ENCODE measurements at places on chromosomes 5 and 9.

DNA sequence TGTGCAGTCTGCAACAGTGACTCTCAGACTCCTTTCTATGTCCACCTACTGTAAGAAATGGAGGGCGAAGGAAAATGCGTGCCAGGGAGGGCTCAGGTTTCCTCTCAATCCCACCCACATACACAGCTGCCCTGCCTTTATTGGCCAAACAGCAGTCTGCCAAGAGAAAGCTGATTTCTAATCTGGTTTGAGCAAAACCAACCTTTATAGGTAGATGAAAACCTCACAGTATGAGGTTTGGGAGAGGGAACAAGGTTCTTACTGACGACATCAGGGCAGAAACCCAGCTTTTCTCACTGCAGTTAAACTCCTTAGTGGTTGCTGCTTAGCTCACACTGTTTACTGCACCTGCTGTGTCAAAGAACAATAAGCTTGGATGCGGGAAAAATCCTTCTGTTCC, 152.3 kb upstream of the KLF9 start:
- no peak for DNase-seq

DNA sequence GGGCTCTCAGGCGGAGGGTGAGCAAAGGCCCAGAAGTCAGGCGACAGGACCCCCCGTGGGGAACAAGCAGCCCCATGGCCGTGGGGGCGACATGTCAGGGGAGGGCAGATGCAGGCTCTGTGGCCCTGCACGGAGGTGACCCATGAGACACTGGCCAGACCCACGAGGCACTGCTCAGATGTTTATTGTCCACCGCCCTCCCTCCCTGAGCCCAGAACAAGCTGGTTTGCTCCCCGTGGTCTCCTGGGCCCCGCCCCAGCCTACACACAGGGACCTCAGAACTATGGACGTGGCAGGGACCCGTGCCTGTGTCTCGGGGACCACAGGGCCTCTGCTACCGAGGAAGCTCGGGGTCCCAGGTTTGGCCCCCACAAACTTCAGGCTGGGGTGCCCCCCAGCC, 1.9 kb downstream of the FUT7 start:
- DNase-seq = no peak

- DNase-seq = no peak
These were observed 184.8 kb upstream of the RASEF start for GRCh38 chr9:83247732-83248131.

GRCh38 chr5:155530046-155530445, 516.5 kb downstream of the KIF4B start:
- no peak for DNase-seq

GRCh38 chr5:80189201-80189600, 66.6 kb downstream of the SERINC5 start:
- DNase-seq = no peak

DNA sequence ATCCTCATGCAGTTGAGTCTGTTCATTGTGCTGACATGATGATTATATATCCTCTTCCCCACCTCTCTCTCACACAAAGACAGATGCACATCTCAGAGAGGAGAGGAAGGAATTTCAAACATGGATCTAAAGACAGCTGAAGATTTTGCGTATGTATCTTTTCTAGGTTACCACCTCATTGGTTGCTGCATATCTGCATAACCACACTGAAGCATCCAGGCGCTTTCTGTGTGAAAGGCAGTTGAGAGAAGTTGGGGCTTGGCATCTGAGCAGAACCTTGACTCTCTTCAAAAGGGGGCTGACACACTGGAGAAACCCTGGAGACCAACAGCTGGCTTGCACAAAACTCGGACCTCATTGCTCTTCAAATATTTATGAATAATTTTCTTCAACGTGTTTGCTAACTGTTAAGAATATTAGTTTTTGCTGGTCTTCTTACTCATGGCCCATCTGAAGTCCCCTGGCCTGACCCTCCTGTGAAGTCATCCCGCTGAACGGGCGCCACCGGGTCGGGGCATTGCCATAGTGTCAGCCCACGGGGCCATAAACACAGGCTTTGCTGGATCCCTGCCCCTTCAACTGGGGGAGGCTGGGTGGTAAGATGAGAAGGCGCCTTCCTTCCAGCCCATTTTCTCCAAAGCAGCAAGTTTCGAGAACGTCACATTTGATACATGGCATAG, 593.2 kb upstream of the CLINT1 start:
- no peak for DNase-seq

DNA sequence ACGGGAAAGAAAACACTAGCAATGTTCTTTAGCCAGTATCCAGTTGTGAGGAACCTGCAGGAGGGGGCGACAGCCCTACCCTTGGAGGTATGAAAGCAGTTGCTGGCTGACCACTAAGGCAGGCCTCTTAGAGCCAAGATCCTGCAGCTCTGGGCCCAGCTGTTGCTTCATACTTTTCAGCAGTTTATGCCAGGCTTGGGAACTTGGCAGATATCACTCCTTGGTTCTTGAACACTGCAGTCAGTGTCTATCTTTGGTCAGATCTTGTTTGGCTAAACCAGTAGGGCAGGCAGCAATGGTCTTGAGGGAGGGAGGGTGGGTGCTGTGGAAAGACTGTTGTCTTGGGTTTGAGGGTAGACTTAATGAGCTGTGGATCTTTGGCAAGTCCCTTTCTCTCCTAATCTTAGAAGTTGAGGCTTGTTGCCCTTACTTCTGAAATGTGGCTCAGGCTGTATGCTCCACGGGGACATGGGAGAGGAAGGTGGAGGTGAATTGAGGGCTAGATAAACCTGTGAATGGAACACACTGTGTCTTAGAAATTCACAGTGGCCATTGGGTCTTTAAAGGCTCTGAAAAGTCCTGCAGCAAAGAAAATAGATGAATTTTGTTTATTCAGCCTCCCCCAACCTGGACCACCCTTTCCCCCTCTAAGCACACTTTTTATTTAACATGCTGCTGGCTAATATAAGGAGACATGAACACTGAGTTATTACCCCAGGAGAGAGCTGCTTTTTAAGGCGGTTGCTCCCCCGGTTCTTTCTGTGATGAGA, 37.5 kb downstream of the ZNF618 start:
- DNase-seq = no peak

- DNase-seq = peak; percentile 30
These were observed 4.1 kb downstream of the DNAJB5 start for GRCh38 chr9:34993502-34994259.

DNA sequence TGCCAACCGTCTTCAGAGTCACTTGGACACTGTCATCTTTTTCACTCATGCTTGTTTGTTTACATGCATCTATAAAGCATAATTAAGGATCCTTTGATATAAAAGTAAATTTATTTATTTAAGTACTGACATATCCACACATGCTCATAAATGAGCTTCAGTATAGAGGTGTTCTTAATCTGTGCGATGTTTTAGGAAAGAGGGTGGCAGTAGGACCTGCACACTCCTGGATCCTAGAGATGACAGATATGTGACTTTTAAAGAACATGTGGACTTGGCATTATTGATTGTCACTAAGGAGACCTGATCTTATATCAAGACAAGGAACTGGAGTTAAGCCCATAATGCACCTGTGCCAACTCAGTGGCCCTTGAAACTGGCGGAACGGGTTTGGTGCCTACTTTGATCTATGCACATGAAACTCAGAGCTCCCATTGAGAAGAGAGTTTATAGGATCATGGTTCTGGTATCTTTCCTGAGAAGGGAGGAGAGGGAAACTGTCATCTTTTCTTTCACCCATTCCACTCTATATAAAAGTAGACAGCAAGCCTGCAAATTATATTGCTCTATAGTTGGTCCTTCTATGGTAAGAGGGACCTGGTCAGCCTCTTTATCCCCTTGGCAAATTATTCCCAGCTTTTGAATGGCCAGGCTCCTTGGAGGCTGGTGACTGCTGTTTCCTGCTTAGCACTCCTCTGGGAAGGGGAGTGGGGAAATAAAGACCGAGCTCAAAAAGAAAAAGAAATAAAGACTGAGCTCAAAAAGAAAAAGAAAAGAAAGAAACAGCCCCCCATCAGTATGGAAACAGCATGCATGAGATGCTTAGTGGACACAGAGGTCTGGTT, 57.8 kb upstream of the LIFR start:
- no peak for DNase-seq

DNA sequence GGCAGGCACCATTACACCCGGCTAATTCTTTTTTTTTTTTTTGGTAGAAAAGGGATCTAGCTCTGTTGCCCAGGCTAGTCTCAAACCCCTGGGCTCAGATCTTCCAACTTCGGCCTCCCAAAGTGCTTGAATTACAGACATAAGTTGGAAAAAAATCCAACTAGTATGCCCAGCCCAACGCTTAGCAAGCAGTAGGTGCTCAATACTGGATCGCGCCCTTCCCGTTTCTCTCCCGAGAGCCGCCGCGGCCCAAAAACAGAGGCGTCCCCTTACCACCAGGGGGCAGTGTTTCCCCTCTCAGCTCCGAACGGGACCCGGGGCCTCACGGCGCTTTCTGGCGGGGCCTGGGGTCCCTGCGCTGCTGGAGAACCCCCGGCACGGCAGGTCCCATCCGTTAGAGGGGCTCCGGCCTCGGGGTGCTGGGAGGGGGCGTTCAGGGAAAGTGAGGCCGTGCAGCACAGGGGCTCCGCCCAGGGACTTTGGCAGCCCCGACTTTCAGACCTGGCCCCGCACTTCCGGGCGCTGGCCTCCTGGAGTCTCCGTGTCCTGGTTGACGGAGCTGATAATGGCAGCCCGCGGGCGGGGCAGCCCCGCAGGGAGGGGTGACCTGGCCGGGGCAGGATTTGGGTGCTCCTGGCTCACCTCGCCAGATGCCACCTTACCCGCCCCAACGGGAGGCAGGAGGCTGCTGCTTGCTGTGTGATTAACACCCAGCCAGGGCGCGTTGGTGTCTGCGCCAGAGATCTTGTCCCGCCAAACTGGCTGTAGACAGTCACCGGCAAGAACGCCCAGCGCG, 15.2 kb downstream of the PTGES start:
- DNase-seq = peak; percentile 80

GRCh38 chr5:148436029-148436428, 52.3 kb downstream of the FBXO38 start:
- no peak for DNase-seq

- no peak for DNase-seq
These were observed 2.7 kb downstream of the RNF20 start for GRCh38 chr9:101536351-101536750.

DNA sequence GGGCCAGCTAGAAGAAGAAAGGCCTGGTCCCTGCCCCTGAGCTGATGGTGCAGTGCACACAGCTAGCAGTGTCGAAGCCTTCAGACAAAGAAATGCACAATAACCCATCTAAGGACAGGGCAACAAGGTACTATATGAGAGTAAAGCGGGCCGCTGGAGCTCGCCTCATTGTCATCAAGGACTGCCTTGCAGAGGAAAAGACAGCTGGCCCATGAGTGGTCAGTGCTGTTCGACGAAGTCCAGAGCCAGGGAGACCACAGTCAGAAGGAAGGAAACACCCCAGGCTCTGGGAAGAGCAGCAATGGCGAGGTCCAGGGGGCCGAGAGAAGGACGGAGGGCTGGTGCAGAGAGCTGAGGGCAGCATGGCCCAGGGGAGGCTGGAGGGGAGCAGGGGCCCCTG, 17.3 kb downstream of the ATPSCKMT start:
- DNase-seq = no peak

DNA sequence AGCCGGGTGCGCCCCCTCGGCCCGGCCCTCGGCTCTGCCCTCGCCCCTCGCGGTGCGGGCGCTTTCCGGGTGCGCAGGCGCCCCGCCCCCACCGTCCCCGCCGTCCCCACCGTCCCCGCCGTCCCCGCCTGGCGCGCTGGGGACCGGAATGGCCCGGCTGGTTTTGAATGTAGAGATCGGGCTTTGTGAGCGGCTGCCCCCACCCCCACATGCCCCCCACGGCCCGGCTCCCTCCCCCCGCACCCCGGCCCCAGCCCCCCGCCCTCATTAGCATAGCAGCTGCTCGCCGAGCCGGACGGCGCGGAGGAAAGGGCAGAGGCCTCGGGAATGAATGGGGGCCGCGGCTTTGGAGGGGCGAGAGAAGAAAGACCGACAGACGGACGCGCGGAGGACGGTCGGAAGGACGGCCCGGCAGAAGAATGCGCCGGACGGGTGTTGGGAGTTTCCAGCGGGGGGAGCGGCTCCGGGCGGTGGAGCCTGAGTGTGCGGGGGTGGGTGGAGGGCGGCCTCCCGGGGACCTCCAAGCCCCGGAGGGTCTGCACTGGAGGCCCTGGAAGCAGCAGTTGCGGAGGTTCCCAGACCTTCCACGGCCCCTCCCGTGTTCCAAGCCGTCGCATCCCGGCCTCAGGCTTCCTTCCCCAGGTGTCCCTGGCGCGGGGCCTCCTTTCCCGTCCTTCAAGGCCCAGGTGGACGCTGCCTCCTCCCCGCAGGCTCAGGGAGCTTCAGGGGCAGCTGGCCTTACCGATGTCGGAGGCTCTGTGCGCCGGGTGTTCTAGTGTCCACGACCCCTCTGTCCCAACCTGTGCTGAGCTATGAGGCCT, 6.0 kb downstream of the NRARP start:
- no peak for DNase-seq

GRCh38 chr9:121156263-121156731, 45.4 kb downstream of the RAB14 start:
- no peak for DNase-seq

- no peak for DNase-seq
These were observed 55.7 kb upstream of the SPDL1 start for GRCh38 chr5:169527863-169528262.

DNA sequence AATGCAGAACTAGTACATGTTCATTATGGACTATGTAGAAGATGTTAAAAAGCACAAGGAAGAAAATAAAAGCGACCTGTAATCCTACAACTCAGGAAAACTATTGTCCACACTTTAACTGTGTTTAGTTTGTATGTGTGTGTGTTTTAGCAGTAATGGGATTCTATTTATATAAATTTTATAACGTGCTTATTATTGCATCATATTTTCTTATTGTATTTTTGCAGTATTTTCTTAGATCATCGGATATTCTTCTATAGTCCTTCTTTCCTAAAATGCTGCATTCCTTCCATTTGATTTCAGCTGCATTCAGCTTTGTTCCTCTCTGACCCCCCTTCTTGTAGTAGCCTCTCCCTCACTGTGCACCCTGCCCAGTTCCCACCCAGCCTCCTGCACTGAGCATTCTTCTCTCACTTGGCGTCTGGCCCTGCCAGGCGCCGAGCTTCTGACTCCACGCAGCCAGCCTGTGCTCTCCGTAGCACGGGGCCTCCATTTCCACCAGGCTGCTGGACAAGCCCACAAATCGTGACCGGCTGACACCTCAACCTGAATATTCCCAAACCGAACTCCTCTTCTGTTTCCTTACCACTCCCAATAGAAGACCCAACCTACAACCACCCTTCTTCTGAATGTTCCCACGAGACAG, 39.9 kb downstream of the MVB12B start:
- DNase-seq = no peak

GRCh38 chr5:90696153-90696552, 137.6 kb downstream of the ADGRV1 start:
- DNase-seq = no peak

GRCh38 chr9:12640866-12641636, 52.1 kb upstream of the TYRP1 start:
- peak; percentile 24 for DNase-seq

DNA sequence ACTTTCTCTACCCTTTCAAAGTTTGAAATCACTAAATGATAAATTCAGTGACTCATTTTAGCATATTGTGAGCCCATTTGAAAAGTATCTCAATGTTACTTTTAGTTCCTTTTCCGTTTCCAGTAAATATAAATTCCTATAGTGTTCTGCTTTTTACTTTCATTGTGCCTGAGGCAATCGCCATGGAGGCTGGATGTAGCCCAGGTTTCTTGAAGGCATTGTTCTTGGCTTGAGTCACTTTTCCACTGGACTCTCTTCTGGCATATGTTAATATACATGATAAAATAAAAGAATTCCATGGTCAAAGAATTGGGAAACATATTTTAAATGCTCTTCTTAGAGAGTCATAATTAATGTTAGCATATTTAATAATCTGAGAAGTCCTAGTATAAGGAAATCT, 327.0 kb downstream of the IZUMO3 start:
- DNase-seq = no peak
